Uterus (tissue), 4 donors: ENCODE measurements at places on chromosomes 4 and X. TPM values are rescaled to one million over a fixed set of nuclear protein-coding genes. Genes with fewer than 3 reads are reported as not detected.

DNA sequence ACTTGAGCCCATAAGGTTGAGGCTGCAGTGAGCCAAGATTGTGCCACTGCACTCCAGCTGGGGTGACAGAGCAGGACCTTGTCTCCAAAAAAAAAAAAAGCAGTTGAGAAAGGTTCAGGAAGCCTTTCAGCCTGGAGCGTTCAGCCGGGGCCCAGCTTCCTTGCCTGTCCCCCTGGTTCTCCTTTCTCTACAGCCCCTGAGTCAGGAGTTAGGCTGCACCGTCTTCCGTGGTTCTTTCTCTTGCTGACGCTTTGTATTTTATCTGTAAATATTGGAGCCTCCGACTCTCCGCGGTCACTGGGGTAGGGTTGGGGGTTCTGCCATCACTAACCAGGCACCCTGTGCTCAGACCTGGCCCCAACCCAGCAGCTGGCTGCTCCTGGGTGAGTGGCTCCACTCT is 13.8 kb upstream of the UVSSA start:
- DNase-seq = no peak

GRCh38 chr4:6740347-6740746 is 24.4 kb downstream of the BLOC1S4 start:
- no peak for DNase-seq

- DNase-seq = no peak
These were observed 581 bp downstream of the DNAJB14 start for GRCh38 chr4:99945718-99946355.

DNA sequence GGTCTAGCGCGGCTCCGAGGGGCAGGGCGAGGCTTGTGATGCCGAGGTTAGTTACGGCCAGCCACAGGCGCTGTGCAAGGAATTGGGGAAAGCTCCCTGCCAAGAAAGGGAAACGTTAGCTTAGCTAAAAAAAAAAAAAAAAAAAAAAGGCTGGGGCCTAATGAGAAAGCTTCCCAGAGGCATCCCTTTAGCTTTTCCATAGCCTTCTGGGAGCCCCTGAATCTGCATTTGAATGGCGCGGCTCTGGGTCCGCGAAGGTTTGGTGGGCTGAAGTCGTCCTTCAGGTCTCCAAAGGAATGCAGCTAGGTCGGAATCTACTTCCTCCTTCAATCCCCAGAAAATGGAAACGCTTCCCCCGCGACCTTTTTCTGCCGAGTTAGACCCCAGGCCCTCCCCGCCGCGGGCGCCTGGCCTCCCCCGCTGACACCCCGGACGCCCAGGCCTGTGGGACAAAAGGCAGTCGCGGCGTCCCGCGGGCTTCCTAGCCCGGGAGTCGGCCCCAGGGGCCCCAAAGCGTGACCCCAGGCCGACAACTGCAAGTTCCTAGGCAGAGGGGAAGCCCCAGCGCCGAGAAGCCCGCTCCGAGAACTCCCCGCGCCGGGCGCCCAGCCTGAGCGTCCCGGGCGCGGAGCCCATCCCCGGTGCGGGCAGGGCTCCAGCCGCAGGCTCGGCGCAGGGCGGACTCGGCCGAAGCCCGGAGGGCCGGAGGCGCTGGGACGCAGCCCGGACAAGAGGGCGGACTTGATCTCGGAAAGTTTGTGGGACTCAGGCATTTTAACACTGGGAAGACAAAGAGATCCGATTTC is 605 bp upstream of the FAT1 start:
- peak; percentile 25 for DNase-seq

The TMPRSS11D gene
- not detected for total RNA-seq

DNA sequence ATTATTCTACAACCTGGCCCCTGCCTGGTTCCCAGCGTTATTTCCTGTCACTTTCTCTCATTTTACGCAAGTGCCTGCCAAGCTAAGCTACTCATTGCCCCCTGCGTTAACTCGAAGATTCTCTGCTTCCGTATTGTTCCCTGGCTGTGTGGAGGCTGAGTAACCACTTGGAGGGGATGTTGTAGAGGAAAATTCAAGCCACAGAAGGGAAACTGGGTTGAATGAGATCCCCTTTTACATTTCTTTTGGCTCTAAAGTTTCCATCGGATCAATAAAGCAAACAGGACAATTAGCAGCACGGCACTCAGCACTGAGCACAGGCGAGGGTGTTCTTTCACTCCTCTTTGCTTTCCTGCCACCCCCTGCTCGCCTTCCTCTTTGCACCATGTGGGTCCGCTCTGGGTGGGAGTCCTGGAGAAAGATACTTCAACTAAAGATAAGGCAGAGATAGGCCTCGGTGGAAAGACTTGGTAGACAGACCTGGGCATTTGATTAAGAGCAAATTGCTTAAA is 4.2 kb upstream of the TMSB4X start:
- DNase-seq = peak; percentile 39

DNA sequence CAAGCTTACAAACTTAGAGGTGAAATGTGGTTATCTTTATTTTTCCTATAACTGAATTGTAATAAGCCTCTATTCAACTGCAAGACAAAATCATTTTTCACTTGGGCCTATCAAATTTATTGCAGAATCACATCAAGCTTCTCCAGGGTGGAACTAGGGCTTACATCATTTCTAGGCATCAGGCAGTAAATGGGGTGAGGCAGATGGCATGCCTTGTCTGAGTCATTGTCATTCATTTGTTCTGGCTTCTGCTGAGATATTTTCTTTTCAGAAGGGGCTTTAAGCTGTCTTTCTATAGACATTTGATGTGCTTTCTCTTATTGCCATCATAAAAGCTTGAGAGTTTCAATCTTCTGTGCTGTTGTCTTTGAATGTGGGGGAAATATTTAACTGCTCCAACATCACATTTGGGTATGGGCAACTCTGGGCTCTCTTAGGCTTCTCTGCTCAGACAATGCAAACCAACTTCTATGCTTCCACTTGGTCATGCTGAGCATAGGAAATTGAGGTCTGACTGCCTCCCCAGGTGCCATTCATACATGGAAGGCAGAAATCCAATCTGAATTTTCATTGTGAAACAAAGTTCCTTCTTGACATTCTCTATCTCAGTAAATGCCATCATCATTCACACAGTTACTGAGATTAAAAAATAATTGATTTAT is 225.8 kb upstream of the GIMD1 start:
- DNase-seq = no peak

The CNGA1 gene
- total RNA-seq = 4.1 TPM

DNA sequence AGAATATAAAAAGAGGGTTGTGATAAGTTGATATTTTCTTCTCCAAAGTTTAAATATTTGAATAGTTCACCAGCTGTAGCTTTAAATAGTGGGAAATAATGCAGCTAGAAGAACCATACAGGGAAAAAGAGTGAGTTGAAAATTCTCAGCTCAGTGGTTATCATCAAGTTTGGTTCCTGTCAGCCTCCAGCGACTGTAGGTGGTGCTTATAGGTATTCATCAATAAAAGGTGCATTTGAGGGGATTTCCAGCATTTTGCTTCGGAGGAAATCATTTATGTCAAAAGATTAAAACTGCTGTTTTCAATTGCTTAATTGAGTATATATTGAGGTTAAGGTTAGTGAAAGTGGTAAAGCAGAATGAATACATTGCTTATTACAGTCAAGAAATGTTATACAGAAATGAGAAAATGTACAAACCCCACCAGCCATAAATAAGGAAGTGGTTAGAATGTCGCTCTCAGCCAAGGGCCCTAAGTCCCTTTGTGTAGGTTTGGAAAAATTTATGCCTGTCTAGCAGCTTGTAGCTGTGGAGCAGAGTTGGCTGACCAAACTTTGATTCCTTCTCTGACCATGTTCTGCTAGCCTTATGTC is 532.9 kb upstream of the FTHL17 start:
- DNase-seq = no peak

DNA sequence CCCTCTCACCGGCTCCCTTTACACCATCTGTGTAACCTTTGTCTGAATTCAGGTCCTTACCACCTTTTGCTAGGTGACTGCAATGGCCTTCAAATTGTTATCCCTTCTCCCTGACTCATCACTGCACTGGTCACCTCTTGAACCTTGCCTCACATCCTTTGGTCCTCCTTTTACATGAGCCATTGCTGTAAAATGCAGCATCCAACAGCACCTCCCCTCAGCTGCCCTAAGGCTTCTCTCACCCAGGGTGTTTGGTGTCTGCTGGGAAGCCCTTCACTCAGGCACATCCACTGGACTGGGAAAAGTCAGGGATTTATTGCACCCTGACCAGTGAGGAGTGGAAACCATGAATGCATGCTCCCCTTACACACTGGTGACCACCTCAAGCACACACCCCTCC is 192.5 kb upstream of the GATB start:
- DNase-seq = no peak

DNA sequence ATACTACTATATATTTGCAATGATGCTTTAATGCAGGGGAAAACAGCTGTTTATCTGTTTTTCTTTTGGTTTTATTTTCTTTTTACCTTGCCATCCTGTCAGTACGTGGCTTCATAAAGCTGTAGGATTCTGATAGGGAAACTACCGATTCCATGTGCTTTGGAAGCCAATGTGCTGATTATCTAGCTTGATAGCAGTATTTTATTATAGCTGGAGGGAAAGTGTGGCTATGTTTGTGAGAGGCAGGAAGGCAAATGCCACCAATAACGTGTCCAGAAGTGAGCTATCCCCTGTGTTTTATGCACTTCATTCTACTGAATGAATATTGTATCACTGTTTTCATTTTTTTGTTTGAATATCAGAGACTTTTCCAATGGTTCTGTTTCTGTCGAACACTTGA is 43.7 kb downstream of the IL15 start:
- DNase-seq = no peak

DNA sequence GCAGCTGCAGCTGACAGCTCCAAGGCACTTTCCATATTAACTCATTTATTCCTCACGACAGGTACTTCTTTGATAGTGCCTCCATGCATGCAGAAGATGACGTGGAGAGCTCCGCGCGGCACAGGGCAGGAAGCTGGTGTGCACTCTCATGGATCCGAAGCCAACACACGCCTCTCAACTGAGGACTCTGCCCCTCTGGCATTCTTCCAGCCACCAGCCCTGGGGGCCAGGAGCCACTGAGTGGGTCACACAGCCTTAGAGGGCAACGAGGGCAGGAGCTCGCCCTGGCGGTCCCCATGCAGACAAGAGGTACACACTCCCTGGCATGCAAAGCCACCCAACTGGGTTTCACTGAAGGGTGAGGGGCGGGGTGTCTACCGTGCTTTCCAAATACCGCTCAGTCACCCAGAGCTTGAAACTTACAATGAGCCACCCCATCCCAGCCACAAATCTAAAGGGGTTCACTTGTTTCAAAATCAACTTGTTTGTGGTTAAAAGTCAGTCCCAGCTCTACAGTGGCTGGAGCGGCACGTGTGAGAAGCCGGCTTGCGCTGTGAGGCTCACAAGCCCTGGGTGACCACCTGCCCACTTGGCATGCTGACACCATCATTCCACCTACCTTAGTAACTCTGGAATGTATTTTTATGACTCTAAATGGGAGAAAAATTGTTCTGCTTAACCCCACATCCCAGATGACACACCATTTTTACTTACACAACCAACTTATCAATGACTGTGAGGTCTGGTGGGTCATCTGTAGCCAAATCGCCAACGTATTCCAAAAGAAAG is 16.2 kb downstream of the NOP14 start:
- DNase-seq = no peak

GRCh38 chr4:145956288-145956890 is 17.8 kb upstream of the ZNF827 start:
- DNase-seq = peak; percentile 20

The FRG2 gene
- not detected for total RNA-seq

GRCh38 chr4:36854554-36854953 is 390.0 kb upstream of the NWD2 start:
- DNase-seq = no peak

The NDNF gene
- 1.5 TPM for total RNA-seq

DNA sequence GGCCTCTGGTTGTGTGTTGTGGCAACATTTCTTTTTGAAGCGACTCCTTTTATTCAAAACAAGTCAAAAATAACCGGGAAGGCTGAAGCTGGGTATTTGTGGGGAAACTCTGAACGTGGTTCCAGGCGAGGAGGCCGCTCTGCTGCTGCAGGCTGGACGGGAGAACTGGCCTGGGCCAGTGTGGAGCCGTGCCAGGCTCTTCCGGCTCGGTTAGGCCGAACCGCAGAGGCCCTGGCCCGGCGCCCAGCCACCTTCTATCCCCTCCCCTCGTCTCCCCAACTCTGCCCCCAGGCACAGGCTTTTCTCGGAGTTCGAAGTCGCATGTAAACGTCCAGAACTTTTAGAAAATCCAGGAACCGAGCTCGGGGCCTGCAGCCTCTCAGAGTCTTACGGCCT is 2.4 kb upstream of the BCOR start:
- DNase-seq = peak; percentile 31

GRCh38 chr4:162954976-162955375 is 211.7 kb downstream of the NAF1 start:
- DNase-seq = no peak

- DNase-seq = no peak
These were observed 124.2 kb upstream of the KCNIP4 start for GRCh38 chr4:22072726-22073125.

The IGSF1 gene
- 0.34 TPM for total RNA-seq

The FREM3 gene
- total RNA-seq = not detected

DNA sequence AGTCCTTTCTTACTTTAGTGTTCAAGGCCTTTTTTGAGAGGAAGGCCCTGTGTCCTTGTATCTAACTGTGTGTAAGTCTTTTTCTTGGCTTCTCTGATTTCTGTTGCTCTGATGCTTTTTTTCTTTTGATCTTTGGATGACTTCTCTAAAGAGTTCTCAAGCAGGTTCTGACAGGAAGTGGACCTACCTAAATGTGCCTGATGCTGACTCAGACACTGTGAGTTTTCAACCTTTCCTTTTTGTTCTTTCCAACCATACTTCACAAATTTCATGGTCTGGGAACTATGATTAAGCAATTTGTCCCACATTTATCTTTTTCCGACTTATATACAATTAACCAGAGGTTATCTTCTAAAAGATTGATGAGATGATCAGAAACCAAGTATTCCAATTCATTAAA is 96.5 kb downstream of the SYTL5 start:
- DNase-seq = no peak

- DNase-seq = no peak
These were observed 142.2 kb downstream of the GLRA3 start for GRCh38 chr4:174686826-174687225.

The MRPL1 gene
- total RNA-seq = 75.9 TPM

- DNase-seq = no peak
These were observed 36.1 kb upstream of the OTUD4 start for GRCh38 chr4:145216535-145216934.

The USP9X gene
- 167 TPM for total RNA-seq

The PNMA6A gene
- total RNA-seq = 7.7 TPM

DNA sequence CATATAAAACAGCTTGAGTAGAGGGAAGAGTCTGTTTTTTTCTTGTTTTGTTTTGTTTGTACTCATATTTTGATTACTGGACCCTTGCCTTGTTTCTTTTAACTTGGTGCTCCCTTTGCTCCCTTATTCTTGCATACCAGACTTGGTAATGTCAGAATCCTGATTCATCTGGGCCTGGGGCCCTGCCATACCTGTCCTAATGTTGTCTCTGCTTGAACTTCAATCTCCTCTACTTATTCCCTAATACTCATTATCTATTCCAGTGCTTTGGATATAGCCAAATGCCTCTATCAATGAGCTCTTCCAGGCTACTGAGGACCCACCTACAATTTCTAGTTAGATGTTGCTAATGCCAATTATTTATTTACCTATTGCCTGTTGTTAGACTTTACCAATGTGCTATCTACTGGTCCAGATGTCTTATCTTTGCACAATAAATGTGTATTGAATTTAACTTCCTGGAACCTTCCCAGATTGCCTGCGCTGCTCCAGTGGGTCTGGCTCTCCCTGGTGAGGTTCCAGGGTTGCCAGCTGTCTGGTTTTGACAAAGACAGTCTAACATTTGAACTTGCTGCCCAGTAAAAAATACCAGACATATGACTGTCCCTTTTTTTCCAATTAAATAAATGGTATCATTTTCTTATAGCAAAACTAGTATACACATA is 64.4 kb upstream of the ACSL4 start:
- DNase-seq = no peak

The SSX2 gene
- total RNA-seq = not detected

The USP51 gene
- total RNA-seq = 8.2 TPM
